ENCODE measurements at places on chromosomes 13 and 19.

GRCh38 chr13:78161266-78161665, 242.6 kb upstream of the EDNRB start:
- no peak for ATAC-seq

DNA sequence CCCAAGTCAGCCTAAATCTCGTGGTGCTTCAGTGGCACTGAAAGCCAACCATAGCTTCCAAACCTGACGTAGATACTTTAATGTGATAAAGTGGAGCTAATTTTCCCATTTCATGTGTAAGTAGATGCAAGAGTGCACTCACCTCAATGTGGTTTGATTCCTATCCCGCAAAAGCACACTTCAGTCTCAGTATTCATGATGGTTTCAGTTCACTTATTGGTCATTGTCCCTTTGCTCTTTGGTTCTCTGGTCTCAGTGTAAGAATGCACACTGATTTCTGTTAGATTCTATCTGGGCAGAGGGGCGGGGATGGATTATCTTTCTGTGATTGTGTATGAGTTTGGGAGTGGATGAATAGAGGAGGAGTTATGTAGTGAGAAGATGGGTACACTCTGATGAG, 340.6 kb downstream of the KCNRG start:
- no peak for ATAC-seq

DNA sequence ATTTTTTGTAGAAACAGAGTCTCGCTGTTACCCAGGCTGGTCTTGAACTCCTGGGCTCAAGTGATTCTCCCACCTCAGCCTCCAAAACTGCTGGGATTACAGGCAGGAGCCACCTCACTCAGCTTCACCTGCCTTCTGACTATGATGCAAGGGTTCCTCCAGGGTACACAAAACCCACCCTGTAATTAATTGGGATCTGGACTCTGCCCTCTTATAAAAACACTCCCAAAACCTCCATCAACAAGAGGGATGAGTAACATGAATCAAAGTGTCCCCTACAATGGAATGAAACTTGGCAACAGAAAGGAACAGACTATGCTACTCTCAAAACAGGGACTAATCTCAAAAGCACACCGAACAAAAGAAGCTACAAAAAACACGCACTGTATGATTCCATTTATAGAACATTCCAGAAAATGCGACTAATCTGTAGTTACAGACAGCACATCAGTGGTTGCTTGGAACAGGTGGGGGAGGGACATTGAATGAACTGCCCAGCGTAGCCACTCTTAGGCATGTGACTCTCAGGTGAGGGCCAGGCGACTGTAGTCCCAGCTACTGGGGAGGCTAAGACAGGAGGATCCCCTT, 3.2 kb upstream of the PRR36 start:
- no peak for ATAC-seq

DNA sequence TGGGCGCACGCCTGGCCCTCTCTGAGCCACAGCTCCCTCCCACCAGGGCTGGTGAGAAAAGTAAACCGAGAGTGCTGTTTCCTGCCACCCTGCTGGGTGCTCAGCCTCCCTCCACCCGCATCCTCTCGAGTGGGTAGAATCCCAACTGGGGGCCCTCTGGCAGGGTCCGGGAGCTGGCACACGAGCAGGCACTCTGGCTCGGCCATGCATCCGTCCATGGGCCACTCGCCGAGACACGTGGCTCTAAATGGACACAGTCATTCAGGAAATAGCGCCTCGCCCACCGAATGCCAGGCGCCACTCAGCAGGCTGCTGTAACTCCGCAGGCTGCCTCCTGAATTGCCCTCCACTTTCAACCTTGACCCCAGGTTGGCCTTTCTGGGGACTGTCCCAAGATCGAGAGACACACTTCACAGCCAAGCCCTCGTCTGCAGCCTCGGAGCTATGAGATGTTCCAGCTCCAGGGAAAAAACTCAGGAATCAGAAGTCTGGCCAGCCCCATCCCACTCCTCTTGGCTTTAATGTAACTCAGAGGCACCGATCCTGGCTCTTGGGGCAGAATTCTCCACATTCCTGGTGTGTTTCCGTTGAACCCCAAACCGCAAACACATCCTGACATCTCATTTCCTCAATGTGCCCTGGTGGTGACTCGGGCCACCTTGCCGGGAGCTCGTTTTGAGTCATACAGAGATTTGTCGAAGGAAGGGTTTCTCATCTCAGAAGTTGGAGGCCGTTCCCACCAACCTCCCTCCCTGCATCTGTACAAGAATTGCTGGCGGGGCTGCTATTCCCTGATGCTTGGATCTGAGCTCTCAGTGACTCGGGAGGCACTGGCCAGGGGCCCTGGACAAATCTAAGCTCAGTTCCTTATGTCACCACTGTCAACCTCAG, 14.1 kb downstream of the KLF2 start:
- ATAC-seq: peak; percentile 9

DNA sequence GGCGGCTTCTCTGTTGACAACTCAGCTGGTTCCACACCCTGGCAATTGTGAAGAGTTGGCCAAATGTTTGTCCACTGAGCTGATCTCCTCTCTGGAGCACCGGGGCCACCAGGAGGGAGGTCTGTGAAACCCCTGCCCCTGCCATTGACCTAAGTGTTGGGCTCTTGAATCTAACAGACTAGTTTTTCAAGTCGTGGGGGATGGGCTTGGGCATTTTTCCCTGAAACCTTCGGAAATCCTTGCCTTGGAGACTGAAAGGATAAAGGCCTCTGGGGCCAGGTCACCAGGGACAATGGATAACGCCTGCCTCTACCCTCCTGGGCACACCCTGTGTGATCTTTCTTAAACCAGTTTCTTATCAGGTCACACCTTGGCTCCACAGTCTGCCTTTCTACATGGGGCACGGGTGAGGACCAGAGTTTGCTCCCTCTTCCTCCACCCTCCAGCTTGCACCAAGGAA, 881 bp downstream of the GEMIN7 start:
- no peak for ATAC-seq

- ATAC-seq: no peak
Observed at GRCh38 chr13:52162279-52163101, 3.1 kb upstream of the NEK3 start.

DNA sequence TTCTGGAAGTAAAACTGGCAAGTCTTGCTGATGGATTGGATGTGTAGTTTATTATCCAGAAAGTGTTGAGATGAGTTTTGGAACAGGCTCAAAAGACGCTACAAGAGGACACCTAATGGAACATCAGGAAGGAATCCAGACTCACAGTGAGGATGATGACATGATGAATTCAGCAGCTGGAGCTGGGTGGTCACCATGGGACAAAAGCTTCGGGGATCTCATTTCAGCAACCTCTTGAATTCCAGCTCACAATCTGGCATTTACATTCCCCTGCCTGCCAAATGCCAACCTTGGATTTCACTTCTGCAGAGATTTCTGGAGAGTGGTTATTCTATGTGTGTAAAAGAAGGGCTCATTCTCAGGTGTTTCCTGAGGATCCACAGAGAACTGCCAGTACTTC, 288.0 kb upstream of the TMTC4 start:
- ATAC-seq: no peak

GRCh38 chr19:45958769-45959516, 14.7 kb downstream of the NOVA2 start:
- no peak for ATAC-seq

DNA sequence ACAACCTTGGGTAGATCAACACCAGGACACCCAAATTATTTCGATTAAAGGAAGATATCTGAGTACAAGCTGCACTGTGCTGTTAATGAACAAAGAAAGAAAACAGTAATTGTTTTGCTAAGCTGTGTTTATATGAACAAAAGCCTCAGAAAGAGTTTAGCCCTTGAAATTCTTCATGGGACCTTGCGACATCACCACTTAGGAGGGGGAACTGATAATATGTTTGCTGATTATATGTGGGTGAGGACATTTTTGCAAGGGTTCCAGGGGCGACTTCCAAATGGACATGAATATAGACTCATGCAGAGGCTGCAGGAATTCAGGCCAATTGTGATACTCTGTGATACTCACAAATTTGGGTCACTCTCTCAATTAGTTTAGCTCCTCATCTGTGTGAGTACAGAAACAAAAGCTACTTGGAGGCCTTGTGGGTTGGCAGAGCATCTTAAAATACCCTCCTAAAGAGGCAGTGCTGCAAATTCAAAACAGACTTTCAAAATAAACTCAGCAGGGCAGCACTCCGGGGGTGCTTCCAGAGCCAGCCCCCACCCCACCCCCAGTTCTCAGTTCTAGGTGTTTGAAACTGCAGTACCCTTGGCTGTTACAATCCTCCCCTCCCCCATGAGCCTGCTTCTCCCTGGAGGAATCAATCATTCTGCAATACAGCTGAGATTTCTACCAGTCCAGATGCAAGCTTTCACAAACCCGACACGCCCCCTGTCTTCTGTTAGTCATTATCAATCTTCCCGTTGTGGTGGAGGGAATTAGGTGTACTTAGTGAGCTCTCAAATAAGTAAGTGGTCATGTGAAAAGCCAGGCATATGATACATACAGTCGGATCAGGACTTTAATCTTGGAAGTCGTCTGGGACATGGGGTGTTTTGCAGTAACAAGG, 97.0 kb upstream of the MBNL2 start:
- ATAC-seq: peak; percentile 75

DNA sequence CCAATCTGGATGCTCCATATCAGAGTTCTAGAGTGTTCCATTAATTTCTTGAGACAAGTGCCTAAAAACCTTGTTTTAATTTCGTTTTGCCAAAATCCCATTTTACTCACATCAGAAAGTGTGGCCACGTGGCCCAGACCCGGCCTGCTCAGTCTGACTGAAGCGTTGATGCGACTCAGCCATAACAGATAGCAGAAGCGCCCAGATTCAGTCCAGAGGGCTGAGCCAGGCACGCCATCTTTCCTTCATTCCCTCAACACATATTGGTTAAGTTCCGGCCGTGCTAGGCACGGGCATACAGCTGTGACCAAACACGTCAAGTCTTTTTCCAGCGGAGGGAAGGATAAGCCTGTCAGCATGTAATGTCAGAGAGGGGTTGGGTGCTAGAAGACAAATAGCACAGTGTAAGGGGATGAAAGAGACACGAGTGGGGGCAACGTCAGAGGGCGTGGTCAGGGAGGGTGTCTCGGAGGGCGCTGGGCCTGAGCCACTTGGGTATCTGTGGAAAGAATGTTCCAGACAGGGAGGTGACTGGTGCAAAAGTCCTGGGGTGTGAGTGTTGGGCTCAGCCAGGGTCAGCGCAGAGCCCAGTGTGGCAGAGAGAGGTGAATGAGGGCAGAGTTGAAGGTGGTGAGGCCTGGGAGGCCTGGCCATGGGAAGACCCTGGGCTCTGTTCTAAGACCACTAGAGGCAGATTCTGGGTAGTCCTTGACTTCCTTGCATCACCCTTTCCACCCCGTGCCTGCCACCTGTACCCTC, 3.1 kb downstream of the F10 start:
- no peak for ATAC-seq
